ENCODE measurements at places on chromosomes 5 and 9.

DNA sequence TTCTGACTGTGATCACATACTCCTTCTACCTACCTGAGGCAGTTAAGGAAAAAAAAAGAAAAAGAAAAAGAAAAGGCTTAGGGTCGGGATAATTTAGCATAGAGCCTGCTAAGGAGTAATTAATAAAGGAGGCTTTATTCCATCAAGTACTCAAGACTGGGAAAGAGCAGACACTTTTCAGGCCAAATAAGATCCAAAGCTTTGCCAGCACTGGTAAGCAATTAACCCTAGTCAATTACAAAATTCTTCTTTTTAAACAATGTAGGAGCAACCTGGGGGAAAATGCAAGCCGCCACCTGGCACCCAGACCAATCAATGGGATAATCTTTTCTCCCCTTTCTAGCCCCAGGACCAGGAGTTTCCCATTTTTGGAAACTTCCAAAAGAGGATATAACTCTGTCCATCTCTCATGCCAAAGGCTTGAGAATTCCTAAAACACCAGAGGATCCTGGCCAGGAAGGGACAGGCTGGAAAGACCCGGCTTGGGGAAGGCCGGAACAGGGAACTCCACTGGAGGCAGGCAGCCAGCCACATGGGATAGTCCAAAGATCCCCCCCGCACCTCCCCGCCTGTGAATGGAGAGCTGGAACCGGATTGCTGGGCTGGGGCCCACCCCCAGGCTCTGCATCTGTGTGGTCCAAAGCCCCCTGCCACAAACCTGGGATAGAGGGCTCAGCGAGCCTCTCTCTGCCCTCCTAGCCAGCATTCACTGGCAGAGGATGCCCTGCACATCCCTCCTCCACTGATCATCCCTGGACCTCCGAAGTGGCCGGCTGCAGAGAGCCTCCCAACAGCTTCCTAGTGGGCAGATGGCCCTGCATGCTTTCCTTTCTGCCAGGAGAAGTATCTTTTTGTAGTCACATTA is 117.8 kb downstream of the ZNF354C start:
- no peak for DNase-seq

GRCh38 chr5:68369457-68370125 is 154.0 kb downstream of the PIK3R1 start:
- DNase-seq, result no peak

DNA sequence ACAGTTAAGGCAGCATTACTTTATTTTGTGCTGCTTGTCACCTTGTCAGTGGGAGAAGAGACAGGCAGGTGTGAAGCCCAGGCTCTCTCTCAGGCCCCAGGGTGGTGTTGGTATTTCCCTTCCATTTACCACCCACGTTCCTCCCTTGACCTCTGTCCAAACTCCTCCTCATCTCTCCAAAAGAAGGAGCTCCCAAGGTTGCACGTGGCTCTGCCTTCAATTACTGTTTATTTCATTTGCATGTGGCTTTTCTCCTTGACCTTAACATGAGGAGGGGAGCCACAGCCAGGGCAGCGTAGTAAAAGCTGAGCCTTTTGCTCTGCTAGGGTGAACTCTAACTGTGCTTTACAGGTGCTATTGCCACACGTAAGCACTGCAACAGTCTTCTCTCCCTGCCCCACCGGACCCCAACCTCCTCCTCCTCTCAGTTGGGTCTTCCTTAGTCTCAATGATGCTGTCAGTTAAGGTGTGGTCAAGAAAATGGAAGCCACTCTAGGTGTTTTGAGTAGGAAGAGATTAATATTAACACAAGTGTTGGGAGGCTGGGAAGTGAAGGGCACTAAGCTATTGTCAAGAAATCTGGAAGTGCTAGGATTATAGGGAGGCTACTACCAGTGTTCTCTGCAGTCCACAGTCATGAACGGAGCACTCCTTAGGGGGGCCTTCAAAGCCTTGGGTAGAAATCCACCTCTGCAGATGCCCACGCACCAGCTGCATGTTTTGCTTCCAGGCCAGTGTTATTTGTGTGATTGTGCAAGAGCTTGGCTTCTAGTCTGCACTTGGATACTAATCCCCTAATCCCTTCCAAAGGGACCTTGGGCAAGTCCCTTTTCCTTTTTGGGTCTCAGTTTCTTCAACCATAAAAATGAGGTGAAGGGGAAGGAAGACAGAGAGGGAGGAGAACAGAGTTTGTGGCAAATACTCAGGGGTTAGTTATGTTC is 3.9 kb upstream of the ALDH1B1 start:
- peak; percentile 22 for DNase-seq

DNA sequence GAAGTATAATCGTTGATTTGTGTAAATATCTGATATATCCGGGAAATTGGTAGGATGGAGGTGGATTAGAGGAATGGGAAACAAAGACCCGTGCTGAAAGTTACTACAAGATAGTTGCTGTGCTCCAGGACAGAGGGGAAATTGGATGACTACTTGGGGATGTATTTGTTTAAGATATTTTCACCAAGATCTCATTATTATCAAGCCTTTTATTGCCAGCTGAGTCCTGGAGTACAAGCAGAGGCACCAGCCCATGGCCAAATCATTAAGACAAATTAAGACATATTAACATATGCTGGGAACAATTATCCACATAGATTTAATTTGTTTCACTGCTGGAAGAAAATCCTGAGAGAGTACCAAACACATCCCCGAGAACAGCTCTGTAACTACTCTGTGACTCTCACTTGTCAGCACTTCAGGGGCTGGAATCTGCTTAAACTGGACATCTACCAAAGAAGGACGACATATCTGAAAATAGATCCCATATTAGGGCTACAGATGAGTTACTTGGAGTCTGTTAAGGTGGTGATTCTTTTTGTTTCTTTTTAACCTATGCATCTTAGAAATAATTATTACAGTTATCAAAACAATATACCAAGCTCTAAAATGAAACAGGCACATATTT is 68.2 kb downstream of the SLC1A1 start:
- DNase-seq, result no peak

- peak; percentile 88 for DNase-seq
Measured at GRCh38 chr9:89878687-89879086, 273.9 kb downstream of the GADD45G start.

DNA sequence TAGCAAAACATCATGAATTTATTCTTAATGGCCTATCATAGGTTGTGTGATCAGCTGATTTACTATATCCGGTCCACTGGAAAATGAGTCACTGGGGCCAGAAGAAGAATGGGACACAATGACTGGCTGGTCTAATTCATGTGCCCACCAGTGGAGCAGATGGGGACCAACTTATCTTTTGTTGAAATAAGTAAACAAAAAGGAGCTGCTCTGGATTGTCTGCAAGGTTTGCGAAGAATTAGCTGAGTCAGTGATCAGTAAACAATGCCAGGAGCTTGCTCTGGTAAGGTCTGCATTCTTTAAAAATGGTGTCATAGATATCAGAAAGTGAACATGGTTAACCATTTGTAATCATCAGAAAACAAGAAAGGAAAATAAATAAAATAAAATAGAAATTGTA is 128.0 kb downstream of the RASEF start:
- no peak for DNase-seq

DNA sequence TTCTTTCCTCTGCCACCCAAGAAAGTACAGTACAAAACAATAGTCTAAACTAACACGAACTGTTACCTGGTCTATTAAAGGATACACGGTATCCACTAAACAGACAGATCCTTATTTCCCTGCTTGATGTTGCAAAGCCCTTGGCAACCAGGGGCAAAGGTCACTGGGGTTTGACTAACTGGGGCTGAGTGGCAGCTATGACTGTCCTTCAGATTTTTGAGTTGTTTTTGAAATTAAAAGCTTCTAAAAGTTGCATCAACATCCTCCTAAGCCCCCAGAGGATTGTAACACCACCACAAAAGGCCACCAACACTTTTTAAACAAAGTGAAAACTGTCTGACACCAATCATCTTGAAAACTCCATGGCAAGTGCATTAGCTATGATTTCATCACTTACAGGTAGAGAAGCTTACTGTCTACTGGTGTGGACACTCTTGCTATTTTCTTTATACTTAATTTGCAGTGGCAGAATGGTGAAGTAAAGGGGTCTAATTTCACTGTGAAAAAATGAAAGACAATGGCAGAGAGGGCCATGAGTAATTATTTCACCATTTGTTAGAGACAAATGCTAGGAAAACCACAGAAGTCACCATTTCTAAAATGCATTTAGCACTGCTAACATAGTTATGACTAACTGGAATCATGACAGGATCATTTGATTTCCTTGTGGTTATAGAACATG is 292.4 kb downstream of the EFNA5 start:
- no peak for DNase-seq

GRCh38 chr9:81562231-81563019 is 126.9 kb downstream of the TLE1 start:
- peak; percentile 17 for DNase-seq

DNA sequence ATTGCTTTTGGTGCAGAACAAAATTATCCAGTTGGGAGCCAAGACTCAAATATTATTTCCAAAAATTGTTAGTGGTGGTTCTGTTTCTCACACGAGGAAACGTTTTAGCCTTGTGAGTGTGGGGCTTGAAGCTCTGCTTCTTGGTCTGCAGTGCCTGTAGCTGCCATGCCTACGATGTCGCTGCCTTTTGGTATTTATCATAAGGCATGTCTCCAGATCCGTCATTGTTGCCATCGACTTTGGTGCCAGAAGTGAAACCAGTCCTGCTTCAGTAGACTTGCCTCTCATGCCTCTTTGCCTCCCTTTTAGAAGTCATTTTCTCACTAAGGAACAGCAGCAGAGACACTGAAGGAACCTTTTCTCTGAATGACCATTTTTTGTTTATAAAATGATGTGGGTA is 29.7 kb upstream of the CATSPER3 start:
- no peak for DNase-seq

DNA sequence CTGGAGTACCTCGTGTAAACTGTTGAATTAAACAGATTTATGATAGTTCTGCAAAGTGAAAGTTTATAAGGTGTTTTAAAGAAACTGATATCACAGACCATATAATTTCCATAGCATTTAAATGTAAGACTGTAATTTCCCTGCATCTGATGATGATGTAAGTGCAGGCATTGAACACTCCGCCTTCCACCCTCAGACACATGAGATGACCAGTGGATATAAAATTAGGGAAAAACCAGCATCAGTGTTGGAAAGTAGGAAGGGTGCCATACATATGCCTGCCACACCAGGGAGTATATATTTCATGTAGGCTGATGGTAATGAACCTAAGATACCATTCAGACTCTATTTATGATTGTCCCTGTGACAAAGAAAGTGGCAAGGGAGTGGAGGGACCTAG is 519.2 kb downstream of the ACTL7B start:
- DNase-seq, result no peak

GRCh38 chr5:112549605-112550166 is 130.6 kb upstream of the EPB41L4A start:
- no peak for DNase-seq

DNA sequence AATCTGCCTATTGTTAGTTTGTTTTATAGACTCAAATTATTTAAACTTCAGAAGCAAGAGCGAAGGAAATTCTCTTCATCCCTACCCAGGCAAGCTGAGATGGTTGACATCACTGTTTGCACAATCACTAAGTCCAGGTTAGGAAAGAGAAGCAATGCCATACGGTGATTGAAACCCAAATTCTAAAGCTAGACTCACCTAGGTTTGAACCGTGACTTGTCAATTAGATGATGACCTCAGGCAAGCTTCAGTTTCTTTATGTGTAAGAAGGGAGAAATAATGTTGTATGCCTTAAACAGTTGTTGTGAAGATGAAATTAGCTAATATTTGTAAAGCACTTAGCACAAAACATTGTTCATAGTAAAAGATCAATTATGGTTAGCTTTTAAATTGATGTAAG is 96.5 kb upstream of the ANKRD55 start:
- no peak for DNase-seq

DNA sequence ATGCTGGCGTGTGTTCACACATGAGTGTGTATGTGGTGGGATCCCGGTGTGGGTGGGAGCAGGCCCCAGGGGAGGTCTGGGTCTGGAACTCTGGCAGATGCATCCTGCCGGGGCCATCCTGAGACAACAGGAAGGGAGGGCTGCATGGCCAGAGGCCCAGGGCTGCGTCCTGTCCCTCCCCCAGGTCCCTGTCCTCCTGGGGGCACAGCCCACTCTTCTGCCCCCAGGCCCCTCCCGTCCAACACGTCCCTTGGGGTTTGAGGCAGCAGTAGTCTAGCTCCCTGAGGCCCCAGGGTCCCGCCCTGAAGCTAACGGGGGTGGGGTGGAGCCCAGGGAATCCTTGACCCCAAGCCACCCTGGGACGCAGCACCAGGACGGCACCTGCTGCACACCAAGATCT is 16.6 kb downstream of the FLT4 start:
- no peak for DNase-seq

DNA sequence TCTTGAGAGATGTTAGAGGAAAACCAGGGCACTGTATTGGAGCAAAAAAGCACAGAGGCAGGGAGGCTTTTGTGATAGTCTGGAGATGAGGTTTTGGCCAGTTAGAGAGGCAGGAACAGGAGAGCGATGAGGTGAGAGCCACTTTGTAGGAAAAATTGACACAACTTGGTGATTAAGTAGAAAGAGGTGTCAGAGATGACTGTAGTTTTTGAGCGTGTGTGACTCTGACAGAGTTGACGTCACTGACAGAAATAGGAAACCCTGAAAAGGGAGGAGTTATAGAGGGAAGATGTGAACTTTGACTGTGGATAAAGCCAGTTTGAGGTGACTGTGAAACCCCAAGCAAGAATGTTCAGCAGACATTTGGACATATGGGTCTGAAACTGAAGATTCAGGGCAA is 15.7 kb downstream of the NFX1 start:
- no peak for DNase-seq

DNA sequence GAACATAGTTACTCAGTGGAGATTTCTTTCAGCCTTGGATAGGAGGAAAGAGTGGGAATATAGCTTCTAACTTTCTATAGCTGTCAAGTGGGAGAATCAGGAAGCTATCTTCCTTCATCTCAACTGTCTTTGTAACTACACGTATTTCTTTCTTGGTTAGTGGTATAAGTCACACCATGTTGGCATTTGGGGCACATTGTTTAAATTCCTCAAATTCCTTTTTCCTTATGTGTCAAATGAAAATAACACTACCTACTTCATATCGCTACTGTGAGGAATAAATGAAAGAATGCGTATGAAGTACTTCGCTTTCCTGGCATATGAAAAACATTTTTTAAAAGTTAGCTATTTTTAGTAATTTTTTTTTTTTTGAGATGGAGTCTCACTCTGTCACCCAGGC is 1082.5 kb upstream of the WWC1 start:
- DNase-seq, result no peak

DNA sequence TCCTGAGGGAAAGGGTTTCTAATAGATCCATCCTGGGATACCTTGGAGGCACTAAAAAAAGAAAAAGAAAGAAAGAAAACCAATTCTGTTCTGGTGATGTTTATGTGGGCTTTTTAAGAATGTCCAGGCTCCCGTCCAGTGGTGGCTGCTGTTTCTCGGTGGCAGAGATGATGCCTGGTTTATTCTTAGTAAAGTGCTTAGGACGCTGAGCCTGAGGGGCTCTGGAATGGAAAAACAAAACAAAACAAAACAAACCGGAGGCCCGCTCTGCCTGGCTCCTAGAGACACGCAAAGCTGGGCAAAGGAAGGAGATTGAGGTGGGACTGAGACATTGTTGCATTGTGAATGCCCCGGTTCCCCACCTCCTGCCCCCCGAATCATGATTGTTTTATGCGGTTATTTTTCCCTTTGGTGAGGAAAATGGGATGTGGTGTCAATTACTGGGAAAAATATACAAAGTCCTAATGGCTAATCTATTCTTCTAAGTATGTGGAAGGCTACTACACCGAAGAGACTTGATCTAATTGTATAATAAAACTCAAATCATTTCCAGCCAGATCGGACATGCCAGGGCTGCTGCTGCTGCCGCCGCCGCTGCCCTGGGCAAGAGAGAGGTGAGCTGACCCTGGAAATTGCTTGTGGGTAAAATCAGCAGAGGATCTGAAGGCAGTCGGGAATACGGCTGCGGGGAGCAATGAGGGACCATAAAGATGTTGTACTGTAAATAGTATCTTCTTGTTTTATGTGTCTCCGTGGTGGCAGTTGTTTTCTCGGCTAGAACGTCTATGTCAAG is 644.9 kb downstream of the CCDC171 start:
- no peak for DNase-seq
